AG20443 (cell line): ENCODE measurements at places on chromosomes 1 and 21.
A peak's percentile ranks its signal among the peaks of the same experiment; 100 is the strongest.

- no peak for DNase-seq
These were observed 494.6 kb downstream of the NEGR1 start for GRCh38 chr1:71787699-71788098.

- DNase-seq, result peak; percentile 90
These were observed 129.7 kb downstream of the DUSP10 start for GRCh38 chr1:221612047-221612777.

DNA sequence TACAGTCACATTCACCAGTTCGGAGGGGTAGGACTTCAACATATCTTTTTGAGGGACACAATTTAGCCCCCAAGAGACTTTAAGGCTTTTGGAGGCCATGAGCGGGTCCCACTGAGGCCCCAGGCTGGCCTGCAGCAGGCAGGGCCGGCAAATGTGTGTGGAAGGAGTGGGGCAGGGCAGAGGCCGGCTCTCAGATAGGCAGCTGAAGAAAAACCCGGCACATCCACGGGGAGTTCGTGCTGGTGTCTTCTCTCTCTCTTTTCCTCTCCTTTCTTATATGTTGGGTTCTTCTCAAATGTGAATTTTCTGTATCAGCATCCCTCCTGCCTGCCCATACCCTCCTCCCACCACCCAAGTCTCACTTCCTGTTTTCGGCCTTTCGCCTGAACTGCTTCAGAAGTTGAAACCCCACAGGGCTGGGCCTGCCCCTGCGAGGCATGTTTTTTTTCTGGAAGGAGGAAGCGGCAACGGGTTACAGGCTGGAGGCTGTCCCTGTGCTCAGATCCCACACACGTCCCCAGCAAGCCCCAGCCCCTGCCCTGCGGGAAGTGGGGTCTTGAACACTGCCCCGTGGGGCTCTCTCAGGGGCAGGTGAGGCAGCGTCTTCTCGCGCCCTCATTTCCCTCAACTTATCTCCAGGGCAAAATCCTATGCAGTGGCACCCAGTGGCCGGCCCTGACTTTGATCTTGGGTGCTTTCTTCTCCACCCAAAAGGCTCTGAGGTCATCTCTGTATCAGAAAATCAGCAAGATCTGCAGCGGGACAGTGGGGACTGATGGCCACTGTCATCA is 9.7 kb upstream of the UMODL1 start:
- no peak for DNase-seq

- DNase-seq, result no peak
These were observed 280.6 kb downstream of the TTLL7 start for GRCh38 chr1:83718338-83718737.

DNA sequence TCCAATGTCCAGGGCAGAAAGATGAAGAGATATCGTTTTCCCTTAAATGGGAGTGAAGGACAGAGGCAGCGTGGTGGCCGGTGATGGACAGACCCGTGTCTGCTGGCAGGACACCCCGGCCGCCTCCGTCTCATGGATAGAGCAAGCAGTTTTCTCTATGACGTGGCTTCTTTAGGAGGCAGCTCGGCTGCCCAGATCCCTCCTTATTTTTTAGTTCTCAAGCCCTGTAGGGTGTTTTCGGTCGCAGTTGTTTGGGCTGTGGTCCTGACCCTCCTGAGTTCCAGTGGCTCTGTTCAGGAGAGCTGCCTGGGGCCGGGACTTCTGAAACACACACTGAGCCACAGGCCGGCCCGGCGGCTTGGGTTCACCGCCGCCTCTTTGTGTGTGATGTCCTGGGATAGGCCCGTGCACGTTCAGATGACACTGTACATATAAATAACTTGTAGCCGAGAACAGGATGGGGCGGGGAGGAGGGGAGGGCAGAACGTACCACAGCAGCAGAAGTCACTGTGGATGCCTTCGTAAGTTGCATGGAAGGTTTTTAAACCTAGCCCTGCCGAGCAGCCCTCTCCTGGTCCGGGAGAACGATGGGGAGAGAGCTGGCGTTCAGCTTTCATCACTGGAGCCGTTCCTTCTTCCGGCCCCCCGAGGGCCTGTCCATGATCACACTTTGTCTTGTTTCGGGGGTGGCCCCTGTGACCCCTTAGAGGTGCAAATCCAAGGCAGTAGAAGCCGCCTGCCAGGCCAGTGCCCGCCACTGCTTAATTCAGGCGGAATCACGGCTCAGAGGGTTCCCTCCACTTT is 65.2 kb downstream of the SIK1 start:
- peak; percentile 59 for DNase-seq

GRCh38 chr1:116372191-116372590 is 853 bp upstream of the ATP1A1 start:
- no peak for DNase-seq

- DNase-seq, result peak; percentile 72
These were observed 16.1 kb downstream of the SMYD2 start for GRCh38 chr1:214296860-214297745.

GRCh38 chr1:156259805-156260204 is 11.9 kb upstream of the PAQR6 start:
- DNase-seq, result no peak

DNA sequence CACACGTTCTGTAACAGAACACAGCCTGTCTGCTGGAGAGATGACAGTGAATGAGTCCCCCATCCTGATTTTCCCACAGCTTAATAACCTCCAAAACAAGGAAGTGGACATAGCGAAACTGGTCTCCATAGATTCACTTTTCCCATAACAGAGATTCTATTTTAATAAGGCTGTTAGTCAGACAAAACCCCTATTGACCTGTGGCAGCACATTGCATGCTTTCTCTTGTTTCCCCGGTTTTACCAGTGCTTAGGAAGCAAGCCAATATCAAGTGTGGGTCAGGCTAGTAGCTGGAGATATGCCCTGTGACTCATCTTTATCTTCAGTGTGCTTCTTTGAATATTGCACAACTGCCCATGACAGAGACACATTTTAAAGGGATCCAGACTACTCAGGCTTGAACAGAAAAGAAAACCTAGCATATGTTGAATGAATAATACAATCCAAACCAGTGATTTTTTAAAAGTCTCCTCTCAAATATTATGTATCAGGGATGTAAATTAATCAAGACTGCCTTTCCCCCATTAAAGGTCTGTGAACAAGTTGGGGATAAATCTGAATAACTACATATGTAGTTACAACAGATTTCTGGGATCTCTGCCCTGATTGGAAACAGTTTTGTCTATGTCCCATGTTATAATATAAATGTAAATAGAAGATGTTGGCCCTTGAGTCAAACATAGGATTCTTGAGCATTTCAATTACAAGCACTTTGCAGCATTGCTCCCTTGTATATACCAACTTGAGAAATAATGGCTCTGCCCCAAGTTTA is 11.9 kb upstream of the CLDN8 start:
- DNase-seq, result peak; percentile 42
